CD14-positive monocyte (primary cell): ENCODE measurements at places on chromosomes 1 and 21.

DNA sequence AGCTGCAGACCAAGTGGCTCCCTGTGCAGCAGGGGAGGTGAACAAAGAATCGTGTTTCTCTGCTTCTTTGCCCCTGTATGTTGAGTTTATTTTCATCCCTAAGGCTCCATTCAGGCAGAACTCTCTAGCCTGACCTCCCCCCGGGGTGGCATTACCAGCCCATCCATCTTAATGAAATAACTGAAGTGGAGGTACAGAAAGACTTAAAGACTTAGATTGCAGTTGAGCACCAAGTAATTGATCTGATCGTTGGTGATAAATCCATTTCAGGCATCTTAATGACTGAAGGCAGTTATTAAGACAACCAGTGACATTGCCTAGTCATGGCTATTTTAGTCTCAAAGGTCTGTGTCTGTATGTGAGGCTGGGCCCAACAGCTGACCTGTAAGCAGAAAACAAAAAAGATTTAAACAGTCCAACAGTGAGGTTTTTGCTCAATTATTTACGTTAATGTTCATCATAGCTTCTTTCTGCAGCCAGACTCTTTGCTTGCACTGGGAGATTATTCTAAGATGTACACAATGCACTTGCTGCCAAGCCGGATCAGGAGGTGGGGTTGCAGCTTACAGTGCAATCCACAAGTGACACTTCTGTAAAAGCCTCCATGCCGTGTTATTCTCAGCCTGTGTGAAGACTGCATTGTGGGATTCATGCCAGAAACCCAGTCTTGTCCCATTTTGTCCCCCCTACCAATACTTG lies 363.0 kb upstream of the DUSP10 start:
- DNase-seq = no peak

DNA sequence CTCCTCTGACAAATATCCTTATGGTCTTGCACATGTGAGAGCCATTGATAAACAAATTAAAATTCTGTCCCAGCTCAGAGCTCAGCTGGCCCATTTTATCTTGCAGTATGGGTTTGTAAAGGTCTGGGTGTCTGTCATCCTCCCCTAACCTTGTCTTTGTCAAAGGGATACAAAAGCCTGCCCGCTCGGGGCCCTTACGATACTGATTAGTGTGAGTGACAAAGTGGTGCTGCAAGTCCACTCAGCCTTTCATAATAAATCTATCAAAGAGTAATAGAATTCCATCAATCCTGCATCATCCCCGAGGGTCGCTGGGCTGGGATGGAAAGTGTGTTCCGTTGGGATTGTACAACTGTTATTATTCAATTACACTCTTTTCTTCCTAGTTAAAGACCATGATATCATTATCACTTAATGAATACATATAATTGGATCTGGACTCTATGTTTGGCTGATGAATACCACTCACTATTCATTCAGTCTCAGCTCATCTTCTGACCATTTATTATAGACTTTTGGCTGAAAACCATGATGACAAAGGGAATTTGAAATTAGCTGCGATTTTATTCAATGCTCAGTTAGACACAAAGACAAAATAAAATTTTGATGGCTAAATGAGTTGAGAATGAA lies 122.5 kb upstream of the FOXD3 start:
- DNase-seq = no peak

- DNase-seq = no peak
Measured at GRCh38 chr1:244788493-244789275, 46.8 kb upstream of the COX20 start.

DNA sequence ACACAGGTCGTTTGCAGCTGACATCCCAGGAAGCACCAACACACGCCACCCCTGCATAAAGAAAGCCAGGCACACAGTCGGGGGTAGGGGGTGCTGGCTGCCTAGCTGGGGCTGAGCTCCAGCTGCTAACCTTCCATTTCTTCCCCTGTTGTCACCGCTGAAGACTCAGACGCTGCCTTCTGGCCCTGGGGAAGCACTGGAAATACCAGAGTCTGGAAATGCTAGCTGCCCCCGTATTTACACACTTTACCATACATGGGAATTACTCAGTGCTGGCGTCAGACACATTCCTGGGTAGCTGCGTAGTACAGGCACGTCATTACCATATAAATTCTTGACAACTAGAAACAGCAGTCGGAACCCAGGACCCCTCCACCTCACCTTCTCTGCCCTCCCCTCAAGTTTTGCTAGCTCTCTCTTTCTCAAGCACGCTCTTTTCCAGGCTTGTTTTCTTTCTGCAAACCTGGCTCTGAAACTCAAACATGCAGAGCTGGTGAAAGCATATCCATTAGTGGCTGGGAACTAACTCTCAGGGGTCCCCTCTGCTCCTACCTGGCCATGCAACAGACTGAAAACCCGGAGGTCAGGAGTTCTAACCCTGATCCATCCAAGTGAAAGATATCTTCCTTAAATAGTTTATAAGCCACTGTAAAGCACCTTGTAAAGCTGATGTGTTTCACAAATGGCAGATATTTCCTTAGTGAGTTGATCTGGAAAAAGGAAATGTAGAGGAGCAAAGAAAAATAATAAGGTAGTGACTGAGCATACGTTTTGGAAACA lies 3.3 kb downstream of the CSRP1 start:
- no peak for DNase-seq

DNA sequence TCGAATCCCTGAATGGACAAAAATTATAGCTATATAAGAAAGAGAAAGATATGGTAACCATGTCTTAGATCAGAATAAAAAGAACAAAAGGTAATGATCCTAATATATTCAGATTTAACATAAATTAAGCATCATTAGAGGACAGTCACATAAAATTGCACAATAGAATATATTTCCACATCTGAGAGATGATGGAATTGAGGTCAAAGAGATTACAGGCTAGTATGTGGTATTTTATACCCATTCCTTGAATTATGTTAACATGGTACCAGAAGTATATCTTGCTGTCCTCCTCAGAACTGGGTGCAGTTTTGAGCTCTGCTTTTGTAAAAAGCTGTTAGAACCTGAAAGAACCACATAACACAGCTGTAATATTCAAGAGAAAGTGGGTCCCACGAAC lies 245.6 kb upstream of the HOOK1 start:
- DNase-seq = peak; percentile 29

- no peak for DNase-seq
Measured at GRCh38 chr1:19635646-19636045, 8.5 kb upstream of the NBL1 start.

DNA sequence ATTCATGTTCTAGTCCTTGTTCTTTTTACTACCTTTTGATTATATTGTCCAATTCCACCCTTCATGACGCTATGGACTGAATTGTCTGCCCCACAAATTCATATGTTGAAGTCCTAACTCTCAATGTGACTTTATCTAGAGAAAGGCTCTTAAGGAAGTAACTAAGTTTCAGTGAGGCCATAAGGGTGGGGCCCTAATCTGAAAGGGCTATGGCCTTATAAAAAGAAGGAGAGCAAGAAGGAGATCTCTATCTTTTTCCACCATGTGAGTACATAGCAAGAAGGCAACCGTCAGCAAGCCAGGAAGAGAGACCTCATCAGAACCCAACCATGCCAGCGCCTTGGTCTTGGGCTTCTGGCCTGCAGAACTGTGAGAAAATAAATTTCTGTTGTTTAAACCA lies 95.9 kb downstream of the HIVEP3 start:
- DNase-seq = no peak
